ENCODE measurements at places on chromosomes 2 and 18.

- no peak for DNase-seq
These were observed 782.1 kb downstream of the EPHA4 start for GRCh38 chr2:220789961-220790360.

GRCh38 chr18:69774831-69775230 lies 172.8 kb downstream of the CD226 start:
- DNase-seq = no peak

GRCh38 chr2:54977149-54977548 lies 73.1 kb downstream of the RTN4 start:
- no peak for DNase-seq

GRCh38 chr2:57204364-57204763 lies 842.2 kb upstream of the VRK2 start:
- no peak for DNase-seq

DNA sequence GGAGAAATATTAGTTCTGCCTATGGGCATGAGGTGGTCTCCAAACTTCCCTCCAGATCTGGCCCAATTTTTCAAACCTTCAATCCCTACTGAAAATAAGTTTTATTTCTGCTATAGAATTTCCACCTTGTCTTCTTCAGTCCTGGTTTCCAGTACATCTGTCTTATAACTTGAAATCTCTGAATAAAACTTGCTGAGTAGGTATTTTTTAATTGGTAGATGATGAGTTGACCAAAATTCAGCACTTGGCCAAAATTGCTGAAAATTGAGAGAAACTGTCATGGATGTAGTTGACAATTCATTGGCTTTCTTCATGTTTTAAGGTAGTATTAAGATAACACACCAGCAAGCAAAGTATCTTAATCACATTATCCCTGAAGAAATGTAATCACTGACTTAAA lies 206.2 kb downstream of the PARD3B start:
- DNase-seq = no peak
